Activated CD8-positive, alpha-beta memory T cell treated with anti-CD3 and anti-CD28 coated beads, Interleukin-2, amount 50 U/mL, for 48 hours (primary cell): ENCODE measurements at places on chromosomes 1 and 21.

DNA sequence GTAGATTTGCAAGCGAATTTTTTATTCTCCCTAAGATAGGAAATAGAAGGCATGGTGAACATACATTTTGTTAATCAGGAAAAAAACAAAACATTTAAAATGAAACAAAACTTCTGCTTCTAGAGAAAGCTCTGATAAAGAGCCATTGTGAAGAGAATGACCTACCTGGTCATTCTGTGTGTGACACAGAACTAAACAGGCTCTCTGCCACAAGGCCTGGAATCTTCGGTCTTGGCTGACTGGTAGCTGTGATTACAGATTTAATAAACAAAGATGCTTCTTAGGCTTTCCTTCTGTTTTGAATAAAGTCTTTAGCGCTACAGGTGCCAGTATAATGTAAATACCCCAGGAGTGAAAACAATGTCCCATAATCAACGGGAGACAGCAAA is 22.1 kb downstream of the SLC35D1 start:
- no peak for DNase-seq

GRCh38 chr1:154400381-154400801 is 4.8 kb upstream of the IL6R start:
- DNase-seq: no peak

DNA sequence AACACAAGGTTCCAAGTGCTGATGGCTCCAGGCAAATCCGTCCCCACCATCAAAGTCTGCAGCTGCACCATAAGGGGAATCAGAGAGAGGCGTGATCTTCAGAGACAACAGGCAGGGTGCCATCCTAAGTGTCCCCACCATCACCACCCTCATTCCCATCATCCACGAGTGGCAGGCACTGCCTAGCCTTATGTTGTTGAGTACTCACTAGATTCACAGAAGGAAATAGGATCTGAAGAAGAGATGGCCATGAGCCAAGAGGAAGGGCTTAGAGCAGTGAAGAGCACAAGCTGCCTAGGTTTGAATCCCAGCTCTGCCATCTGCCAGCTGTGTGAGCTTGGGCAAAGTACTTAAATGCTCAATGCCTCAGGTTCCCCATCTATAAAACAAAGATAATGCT is 207.3 kb upstream of the CSF3R start:
- DNase-seq: no peak

GRCh38 chr21:44534688-44535087 is 5.3 kb downstream of the KRTAP10-1 start:
- no peak for DNase-seq

- DNase-seq: no peak
Measured at GRCh38 chr1:227901906-227902640, 45.7 kb downstream of the WNT9A start.

- DNase-seq: no peak
Measured at GRCh38 chr1:180791806-180792205, 120.9 kb upstream of the KIAA1614 start.

DNA sequence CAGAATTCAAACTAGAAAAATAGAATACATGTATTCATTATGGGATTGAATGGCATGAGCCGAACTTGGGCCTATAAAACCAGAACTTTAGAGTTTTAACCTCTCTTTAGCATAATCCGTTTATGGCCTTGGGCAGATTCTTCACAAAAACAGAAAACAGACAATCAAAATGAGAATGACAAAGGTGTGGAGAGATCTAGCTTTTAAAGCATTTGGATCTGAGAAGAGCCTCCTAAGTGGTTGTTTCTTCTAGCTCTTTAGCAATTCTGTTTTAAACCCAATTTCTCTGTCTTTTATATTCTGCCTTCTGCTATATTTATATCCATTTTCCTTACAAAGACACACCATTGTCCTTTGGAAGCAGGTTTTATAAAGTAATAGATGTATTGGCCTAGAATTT is 160.2 kb downstream of the RPS6KC1 start:
- no peak for DNase-seq

- no peak for DNase-seq
Measured at GRCh38 chr1:221865808-221866207, 123.9 kb upstream of the DUSP10 start.

DNA sequence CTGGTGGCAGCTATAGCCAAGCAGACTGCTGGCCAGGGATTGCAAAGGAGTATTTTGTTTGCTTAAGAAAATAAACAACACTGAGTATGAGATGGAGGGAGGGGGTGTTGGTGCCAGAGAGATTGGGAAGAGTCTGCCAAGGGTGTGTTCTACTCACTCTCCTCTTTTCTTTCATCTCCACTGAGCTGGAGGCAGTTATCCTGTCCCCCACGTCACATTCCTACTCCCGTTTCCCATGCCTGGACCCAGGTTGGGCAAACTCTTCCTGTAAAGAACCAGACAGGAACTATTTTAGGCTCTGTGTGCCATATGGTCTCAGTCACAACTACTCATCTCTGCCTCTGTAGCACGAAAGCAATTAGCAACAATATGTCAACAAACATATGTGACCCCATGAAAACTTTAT is 1.4 kb upstream of the IL24 start:
- no peak for DNase-seq

GRCh38 chr1:98556521-98557158 is 104.9 kb upstream of the SNX7 start:
- DNase-seq: no peak

DNA sequence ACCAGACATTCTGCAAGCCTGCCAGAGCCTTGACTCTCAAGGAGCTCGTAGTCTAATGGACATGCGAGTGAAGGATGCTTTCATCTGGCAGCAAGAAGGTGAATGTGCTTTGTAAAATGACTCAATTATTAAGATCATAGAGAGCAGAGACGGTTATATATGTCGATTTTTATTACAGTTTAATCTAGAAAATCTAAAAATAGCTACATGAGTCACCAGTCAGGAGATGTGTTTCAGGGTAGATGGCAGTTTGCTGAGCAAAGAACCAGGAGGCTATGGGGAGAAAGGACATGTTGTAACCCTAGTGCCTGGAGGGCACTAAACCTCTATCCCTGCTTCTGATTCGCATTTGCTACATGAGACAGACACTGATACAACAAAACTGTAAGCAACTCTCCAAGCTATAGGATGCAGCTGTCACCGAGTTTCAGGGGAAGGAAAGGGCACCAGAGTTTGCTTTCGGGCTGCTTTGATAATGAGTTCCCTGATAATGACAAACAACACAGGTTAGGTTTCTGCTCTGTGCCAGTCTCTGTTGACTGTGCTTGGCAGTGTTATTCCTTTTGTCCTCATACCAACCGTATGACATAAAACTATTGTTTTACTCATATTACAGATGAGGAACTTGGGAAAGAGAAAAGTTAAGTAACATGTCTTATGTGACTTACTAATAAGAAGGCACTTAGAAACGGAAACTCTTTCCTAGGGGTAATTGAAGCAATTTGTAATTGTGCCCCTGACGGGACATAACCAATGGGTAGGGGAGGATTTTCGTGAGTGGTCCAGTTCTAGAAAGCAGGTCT is 43.2 kb downstream of the C1orf198 start:
- no peak for DNase-seq

- no peak for DNase-seq
Measured at GRCh38 chr1:38558055-38558454, 301.5 kb downstream of the RRAGC start.

DNA sequence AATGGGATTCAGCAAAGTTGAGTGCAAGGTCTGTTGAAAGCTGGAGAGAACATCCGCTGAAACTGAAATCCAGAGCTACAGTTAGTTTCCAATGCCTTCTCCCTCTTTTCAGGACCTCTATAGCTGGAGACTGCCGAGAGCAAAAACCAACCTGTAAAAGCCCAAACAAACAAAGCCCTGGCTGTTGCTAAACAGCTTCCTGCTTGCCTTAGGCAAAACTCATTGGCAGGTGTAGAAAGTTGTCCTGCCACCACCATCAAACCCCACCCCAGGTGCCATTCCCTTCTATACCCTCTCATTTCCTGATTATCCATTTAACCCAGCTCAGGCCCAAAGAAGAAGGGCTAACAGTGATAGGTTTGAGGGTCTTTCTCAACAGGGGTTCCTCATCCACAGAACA is 24.7 kb downstream of the SCYL3 start:
- DNase-seq: no peak

- no peak for DNase-seq
Measured at GRCh38 chr1:43466403-43466802, 12.7 kb upstream of the HYI start.

DNA sequence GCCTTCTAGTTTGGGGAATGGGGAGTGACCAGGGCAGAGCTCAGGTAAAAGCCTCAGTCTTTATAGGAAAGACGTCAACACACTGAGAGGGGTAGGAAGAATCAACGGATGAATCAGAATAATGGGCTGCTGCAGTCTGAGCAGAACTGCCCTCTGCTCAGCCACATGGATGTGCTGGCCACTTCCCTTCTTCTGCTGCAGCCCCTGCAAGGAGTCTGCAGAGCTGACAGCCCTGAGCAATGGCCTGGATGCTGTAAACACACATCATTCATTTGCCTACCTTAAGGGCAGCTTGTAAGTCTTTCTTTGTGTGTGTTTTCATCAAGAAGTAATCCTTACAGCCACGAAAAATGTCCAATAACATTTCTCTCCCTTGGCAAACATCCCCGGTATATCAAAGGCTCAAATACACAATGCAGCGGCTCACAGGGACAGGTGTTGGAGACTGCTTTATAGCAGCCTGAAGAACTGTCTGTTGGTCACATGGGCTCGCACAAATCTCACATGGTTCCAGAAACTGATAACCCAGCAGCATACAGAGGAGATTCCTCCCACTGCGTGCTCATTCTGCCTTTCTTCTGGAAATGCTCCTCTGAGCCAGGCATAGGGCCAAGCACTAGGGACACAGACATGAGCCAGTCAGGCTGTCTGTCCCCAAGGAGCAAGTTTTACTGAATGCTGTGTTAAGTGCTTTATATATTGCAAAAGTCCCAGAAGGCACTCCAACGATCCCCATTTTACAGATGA is 110.1 kb downstream of the HMGB4 start:
- no peak for DNase-seq

- peak; percentile 15 for DNase-seq
Measured at GRCh38 chr1:212973899-212974298, 23.6 kb downstream of the VASH2 start.
